Testis (tissue), 5 donors: ENCODE measurements at places on chromosomes 7 and 10. TPM values are rescaled to one million over a fixed set of nuclear protein-coding genes. Genes with fewer than 3 reads are reported as not detected.

The ST8SIA6 gene
- 0.84 TPM for polyA plus RNA-seq

- no peak for DNase-seq
Measured at GRCh38 chr7:145696071-145696470, 420.5 kb upstream of the CNTNAP2 start.

GRCh38 chr7:69599286-69599954, 1.1 kb downstream of the AUTS2 start:
- DNase-seq = no peak

The HTR7 gene
- 26.2 TPM for polyA plus RNA-seq

DNA sequence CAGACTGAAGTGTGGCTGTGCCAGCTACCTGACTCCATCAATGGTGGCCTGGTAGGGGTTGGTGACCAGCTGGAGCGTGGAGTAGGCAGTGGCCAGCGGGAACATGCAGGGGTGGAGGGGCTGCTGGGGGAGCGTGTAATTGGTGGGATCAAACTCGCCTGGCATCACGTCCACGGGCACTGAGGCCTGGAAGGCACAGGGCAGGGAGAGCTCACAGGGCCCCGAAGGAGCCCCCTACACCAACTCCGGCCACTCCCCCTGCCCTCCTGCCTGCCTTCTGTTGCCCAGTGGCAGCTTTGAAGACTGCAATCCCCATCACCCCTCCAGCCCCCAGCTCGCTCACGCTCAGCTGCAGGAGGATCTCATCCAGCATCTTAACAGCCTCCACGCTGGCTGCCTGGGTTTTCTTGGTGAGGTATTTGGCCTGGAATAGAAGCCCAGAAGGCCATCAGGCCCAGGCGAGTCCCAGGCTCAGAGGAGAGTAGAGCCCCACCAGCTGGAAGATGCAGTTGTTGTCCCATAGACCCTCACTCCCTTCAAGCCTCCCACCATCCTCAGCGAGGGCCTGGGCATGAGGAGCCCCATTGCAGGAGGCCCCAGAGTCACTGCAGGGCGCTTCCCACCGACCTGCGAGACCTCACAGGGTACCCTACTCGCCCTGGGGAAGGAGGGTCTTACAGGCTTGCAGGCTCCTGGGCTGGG, 7.1 kb downstream of the POLD2 start:
- DNase-seq = no peak

The CARD11 gene
- 3.2 TPM for polyA plus RNA-seq

DNA sequence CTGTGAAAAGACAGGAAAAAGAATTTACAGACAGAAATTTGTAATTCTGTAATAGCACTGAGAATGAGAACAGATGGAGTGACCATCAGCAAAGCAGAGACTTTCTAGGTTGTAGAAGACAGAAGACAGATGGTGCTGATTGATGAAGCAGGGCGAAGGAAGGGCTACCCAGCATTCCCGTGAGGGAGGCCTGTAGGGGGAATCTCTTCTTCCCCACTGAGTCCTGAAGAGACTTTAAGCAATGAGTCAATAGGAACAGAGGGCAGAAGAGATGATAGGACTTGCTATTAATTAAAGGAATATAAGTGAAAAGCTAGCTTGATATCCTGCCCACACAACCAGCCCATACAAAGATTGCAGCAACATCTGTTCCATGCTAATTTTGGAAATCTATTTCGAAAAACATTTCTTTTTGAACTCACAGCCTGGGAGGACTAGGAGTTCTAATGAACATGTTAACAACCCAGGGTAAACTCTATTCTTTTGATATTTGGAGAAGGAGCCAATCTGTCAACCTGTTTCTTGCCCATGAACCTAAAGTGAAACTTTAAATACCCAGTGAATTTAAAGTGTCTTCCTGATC, 44.1 kb downstream of the RALA start:
- DNase-seq = no peak

DNA sequence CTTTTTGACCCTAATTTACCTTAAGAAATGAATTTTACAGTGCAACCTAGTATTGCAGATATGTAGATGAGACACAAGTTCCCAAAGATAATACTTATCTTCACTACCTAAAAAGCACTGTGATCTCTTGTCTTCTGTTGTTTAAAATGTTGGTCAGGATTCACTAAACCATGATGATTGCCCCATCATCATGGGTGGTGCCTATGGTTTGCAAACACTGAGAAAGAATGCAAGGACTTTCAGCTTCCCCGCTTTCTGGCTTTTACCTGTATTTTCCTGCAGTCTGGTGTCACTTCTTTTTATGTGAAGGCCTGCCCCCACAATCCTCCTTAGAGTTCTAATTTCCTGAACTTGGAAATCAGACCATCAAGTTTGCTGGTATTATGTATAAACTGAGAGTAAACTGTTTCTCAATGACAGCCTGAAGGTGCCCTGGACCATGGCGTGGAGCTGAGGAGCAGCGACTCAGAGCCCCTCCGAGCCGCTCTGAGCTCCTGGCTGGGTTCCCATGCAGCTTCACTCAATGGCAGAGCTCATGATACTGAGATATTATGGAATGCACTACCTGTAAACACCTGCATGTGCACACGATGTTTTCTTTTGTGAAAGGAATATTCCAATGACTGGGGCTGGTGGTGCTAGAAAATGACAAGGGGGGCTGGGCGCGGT, 118.4 kb upstream of the EFCAB10 start:
- DNase-seq = no peak

DNA sequence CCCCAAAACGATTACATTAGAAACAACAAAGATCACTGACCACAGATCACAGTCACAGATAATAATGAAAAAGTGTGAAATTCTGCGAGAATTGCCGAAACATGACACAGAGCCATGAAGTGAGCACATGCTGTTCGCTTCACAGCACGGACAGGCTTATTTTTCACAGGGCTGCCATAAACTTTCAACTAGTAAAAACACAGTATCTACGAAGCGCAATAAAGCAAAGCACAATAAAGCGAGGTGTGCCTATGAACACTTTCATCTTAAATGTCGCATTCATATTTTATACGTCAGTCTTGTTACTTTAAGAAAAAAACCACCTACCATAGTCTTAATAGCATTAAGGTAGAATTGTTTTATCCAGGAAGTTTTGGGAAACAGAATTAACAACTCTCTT, 51.5 kb downstream of the ESYT2 start:
- no peak for DNase-seq

The MBL2 gene
- polyA plus RNA-seq = 0.08 TPM

DNA sequence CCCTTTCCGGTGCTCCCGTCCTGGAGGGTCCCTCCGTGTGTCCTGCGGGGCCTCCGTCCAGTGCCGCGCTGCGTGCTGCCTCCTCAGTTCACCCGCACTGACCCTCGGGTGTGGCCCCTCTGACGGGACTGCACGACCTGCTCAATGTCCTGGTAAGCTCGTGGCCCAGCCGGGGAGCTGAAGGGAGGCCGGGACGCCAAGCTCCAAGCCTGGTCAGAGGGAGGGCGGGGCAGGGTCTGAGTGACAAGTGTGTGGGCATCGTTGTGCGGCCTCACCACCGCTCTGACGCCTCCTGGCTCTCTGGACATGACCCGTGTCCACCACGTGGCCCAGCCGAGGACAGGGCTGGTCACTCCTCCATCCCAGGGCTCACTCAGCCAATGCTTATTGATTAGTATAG, 25.9 kb downstream of the FAM20C start:
- no peak for DNase-seq

GRCh38 chr7:105819559-105819958, 56.8 kb downstream of the ATXN7L1 start:
- peak; percentile 30 for DNase-seq

DNA sequence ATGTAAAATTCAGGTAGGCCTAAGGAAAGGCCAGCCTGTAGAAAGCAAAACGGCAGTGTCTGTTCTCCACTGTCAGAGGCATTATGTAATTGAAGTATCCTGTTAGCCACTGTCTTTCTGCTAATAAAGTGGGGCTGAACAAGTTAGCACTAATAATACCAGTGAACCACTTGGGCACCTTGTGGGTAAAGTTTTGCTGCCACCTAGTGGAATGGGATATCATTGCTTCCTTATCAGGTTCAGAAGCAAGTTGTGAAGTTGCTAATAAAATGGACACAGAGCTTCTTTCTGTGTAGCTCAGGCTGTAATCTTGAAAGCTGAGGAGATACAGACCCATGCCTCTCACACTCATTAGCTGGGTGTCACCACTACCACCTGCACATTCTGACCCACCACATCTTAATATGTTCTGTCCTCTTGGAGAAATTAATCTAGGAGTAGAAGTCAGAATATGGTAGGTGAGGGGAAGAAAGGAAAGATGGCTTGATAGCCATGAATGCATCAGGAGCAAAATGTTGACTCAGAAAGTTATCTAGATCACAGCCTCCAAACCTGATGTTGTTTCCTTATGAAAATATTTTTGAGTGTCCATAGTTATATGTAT, 175.1 kb downstream of the SEPTIN7 start:
- peak; percentile 69 for DNase-seq

- DNase-seq = no peak
Measured at GRCh38 chr7:148201992-148202391, 388.6 kb upstream of the C7orf33 start.

GRCh38 chr7:115410972-115411686, 489.2 kb downstream of the MDFIC start:
- DNase-seq = no peak

DNA sequence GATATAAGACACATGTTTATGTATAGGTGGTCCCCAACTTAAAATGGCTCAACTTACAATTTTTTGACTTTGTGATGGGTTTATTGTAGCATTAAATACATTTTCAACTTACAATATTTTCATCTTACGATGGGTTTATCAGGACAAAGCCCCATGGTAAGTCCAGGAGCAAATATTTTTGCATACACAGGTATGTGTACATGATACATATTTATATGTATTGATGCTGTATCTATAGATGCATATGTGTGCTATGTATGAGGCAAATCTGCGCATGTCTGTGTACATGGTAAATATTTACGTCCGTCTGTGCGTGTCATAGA, 664 bp upstream of the UBE3C start:
- no peak for DNase-seq

DNA sequence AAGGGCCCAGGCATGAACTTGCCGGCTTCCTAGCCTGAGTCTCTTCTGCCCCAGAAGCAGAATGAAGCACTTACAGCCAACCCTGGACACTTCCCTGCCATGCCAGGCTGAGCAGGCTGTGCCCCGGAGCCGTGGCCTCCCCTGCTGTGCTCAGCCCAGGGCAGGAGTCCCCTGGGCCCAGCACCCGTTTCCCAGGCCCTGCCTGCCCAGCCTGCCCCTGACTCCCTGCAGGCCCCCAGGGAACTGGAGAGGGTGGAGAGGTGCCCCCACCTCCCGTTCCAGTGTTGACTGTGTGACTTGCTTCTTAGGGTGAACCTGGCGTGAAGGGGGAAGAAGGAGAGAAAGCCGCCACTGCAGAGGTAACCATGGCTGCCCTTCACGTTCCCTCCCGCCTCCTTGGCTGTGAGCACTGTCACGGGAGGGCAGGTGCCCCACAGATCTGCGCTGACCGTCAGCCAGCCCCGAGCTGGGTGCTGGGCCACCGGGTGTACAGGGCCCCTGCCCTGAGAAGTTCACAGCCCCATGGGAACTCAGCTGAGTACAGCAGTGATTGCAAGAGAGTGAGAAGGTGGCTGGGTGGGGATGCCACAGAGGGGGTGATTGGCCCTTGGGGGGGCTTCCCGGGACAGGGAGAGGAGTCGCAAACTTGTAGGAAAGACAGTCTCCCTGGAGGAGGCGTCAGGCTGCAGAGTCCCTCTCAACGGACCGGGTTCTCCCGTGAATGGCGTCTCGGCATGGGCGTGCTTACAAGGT, 75.9 kb downstream of the MYL10 start:
- no peak for DNase-seq

GRCh38 chr7:68279827-68280400, 1283.3 kb downstream of the TYW1 start:
- DNase-seq = no peak

The HDAC9 gene
- 35.5 TPM for polyA plus RNA-seq

DNA sequence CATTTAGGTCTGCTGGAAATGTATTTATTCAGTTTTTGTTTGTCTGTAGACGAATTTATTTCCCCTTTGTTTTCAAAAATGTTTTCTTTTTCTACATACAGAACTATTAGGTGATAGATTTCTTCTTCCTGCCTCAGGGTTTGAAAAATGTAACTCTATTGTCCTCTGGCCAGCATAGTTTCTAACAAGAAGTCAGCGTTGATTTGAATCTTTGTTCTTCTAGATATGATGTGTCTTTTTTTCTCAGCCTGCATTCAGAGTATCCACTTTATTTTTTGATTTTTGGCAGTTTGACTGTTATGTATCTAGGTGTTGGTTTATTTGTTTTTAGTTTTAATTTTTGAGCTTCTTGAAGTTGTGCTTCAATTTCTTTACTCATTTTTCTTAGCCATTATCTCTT, 7.5 kb upstream of the OR2F1 start:
- no peak for DNase-seq

- DNase-seq = no peak
Measured at GRCh38 chr7:146412781-146413180, 296.2 kb downstream of the CNTNAP2 start.

GRCh38 chr7:150745086-150745485, 7.9 kb downstream of the GIMAP5 start:
- DNase-seq = no peak

- DNase-seq = no peak
Measured at GRCh38 chr7:84617265-84618030, 422.9 kb upstream of the SEMA3A start.

DNA sequence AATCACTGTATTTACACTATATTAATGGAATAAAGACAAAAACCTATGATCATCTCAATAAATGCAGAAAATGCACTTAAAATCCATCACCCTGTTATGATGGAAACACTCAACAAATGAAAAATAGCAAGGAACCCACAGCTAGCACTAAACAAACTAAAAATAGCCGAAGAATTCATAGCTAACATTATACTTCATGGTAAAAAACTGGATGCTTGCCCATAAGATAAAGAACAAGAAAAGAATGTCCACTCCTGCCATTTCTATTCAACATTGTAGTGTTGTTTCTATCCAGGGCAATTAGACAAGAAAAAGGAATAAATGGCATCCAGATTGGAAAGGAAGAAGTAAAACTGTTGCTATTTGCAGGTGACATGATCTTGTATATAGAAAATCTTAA, 142.1 kb downstream of the STK31 start:
- no peak for DNase-seq

The GIMAP4 gene
- 13.3 TPM for polyA plus RNA-seq

The CREB5 gene
- polyA plus RNA-seq = 2.9 TPM

DNA sequence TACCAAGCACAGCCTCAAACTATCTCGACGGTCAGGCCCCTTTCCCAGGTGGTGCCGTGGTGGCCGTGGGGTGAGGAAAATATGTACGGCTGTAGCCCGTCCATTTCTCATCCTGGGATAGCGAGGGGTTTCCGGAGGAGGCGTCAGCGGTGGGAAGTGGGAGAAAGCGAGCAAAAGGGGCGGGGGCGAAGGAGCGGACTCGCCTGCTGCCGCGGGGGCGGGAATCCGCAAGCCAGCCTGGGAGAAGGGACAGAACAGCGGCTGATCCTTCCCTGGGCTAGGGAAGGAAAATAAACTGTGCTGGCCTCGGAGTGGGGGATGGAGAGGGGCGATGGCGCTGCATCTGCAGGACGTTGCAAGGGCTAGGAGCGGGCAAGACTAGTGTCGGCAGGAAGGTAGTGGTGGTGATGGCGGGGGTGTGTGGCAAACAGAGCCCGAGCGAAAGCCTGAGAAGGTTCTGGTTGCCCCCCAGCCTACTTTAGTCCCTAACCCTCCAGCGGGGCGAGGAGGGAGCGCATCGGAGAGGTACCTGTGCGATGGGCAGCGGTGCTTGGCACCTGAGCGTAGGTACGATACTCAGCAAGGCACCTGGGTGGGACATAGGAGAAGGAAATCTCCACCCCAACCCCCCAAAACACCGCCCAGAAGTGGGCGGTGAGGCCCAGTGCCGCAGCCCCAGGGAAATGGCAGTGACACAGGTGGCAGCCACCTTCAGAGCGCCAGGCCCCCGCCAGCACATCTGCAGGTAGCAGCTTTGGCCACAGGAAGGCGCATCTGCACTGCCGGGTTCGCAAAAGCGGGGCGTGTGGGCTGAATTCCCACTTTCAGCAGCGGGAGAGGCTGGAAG, 49.9 kb upstream of the STEAP1B start:
- DNase-seq = peak; percentile 60
